ENCODE measurements at places on chromosomes 5 and 9.

GRCh38 chr5:1855596-1855995 is 27.1 kb downstream of the IRX4 start:
- no peak for DNase-seq

DNA sequence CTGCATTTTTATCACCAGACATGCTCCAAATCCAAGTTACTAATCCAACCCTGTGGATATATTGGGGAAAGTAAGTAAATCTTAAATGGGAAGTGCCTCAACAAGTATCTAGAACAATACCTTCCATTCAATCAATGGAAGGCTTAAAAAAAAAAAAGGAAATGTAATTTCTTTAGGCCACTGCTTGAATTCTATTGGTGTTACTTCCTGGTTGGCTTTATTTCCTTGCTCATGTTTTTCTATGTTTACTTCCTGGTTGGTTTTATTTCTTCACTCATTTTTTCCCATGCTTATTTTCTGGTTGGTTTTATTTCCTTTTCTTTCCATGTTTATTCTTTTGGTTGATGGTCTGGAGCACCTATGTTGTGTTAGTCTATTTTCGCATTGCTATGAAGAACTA is 363.9 kb downstream of the KDM4C start:
- no peak for DNase-seq

GRCh38 chr5:133556551-133556950 is 55.8 kb downstream of the FSTL4 start:
- no peak for DNase-seq

- DNase-seq = no peak
These were observed 54.3 kb downstream of the MTX3 start for GRCh38 chr5:79936646-79937216.

GRCh38 chr5:144336191-144336961 is 165.7 kb downstream of the KCTD16 start:
- no peak for DNase-seq

GRCh38 chr9:95874989-95875304 is 544 bp upstream of the ERCC6L2 start:
- DNase-seq = peak; percentile 70

DNA sequence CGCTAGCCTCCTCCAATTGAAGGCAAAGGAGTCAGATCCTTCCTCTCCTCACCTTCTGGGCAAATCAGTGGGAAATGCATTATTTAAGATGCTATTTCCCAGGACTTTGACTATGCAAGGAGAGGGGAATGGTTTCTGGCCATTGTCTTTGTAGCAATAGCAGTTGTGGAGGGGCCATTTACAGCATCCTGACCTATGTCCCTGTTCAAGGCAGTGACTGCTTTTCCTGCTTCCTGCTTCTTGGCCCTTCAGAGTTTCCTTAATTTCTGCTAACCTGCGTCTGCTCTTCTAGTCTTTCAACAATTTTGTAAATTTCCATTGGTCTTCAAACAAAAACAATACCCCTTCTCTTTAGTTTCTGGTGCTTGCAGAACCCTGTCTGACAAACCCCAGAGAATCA is 72.8 kb upstream of the PPARGC1B start:
- DNase-seq = no peak

DNA sequence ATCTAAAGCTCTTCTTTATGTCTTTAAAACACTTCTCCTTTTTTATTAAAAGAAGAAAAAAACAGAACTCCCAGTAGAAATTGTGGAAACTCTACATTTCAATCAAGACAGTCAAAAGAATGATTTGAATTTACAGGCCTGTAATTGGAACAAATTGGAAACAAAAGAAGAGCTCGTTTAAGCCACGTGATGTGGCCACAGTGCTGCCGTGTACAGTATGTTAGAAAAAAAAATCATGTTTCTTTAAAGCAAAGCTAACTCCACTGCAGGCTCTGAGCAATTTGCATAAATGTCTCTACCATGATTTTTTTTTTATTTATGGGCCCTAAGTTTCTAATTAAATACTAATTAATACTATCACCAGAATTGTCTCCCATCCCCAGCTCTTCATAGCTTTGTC is 325.6 kb downstream of the ZSWIM6 start:
- no peak for DNase-seq

DNA sequence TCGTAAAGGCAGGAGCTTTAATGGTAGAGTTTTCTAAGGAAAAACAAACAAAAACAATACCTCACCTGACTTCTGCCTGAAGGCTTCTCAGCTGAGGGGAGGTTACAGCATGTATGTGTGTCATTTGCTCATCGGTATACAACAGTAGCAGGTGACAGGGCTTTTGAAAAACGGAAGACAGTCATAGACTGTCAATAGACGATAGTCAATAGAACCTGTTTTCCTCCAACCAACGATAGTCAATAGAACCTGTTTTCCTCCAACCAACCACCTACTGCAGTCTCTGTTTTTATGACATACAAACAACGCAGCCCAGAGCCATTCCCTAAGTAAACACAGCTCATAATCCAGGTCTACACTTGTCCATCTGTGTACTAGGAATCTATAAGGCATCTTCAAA is 74.6 kb downstream of the RETREG1 start:
- DNase-seq = no peak

DNA sequence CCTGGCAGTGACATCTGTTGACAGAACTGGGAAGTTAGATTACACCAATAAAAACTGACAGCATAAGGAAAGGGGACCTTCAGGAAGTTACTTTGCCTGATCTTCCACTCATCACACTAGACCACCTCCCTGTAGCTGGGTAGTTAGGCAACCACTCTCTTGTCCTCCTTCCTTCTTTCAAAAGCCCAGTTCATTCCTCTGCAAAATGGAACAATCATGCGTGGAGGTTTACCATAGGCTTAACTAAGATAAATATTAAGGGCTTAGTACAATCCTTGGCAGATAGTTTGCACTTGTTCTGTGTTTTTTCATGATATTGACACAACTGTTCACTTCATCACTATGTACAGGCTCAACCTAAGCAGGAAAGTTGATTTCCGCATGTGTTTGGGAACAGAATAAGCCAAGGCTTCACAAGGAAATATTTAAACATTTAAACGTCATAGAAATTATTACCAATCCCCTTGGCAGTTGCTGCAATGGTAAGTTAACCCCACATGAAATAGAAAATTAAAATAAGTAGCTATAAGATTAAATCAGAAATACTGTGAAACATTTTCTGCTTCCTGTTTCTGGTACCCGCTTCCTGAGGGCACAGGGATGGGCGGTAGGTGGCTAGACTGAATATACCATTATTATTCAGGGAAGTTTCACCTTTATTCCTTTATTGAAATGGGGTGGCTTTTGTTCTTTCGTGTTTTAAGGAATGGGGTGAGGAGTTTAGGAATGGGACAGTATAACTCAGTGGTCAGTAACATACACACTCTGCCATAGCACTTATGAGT is 9.9 kb upstream of the PTGER4 start:
- no peak for DNase-seq

GRCh38 chr5:95605786-95606185 is 14.1 kb upstream of the GPR150 start:
- DNase-seq = no peak

DNA sequence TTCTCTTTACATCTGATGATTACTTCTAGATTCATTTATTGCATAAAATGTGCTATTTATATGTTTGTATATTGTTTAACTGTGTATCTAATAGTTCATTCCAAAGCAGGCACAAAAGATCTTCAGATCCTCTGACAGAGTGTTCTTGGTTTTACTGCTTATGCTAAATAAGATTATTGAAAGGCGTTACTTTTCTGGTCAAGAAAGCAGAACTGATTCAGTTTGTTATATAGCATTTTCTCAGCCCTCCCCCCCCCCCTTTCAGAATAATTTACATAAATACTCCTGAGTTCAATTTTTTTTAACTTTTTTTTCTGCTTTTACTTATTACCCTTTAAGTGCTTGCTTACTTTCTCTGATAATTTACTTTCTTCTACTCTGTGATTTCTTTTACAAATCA is 15.4 kb downstream of the CDC42SE2 start:
- no peak for DNase-seq

GRCh38 chr9:131559421-131560000 is 14.2 kb downstream of the PRRT1B start:
- no peak for DNase-seq

DNA sequence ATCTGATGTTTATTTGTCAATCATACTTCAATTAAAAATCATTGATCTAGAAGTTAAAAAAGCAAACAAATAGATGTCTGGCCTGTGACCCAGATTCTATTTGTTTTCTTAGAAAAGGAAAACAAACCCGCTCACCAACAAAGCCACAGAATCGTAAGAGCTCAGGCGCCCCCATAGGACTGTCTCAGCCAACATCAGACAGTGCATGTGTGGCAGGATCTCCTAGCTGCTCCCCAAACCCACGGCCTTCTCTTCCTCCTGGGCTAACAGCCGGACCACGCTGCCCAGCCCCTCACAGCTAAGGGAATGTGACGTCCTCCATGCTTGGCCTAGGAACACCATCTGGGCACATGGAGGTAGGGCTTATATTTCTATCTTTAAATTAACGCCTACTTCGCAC is 19.4 kb downstream of the OR2Y1 start:
- no peak for DNase-seq

DNA sequence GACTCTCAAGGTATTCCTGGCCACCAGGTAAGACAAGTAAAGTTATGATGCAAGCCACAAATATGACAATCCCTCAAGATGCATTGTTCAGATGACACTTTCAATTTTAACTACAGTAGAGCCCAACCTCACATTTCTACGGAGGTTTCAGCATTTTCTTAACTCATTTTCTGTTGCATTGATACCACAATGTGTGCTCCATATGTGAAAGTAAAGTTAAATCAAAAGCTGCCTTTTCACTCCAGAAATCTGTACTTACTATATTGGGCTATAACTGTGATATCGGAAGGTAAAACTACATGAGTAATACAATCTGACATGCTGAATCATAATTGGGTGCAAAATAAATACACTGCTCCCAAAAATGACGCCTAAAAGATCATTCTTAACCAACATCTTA is 333.6 kb upstream of the MEF2C start:
- no peak for DNase-seq

GRCh38 chr5:33143405-33144123 is 297.2 kb upstream of the TARS1 start:
- DNase-seq = no peak

DNA sequence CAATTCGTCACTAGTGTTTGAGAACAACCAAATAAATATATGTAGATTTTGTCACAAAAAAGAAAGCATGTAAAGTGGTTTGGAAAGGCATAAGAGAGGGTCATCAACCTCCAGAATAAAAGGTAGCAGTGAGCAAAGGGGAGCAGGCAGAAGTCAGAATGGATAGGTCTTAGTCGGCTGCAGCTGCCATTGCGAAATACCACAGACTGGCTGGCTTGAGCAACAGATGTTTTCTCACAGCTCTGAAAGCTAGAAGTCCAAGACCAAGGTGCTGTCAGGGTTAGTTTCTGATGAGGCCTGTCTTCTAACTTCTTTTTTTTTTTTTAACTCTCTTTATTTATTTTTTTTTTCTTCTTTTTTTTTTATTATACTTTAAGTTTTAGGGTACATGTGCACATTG is 208.1 kb upstream of the PIK3R1 start:
- no peak for DNase-seq

- DNase-seq = no peak
These were observed 136.5 kb downstream of the CCDC192 start for GRCh38 chr5:127839496-127840197.

- no peak for DNase-seq
These were observed 13.7 kb downstream of the MYO10 start for GRCh38 chr5:16922430-16922829.

- no peak for DNase-seq
These were observed 154.4 kb upstream of the ERCC6L2 start for GRCh38 chr9:95721061-95721531.

- DNase-seq = no peak
These were observed 72.1 kb upstream of the GALNT10 start for GRCh38 chr5:154118385-154118784.

GRCh38 chr5:132480893-132481595 is 9.5 kb downstream of the IRF1 start:
- no peak for DNase-seq

GRCh38 chr5:159224471-159224870 is 15.1 kb upstream of the RNF145 start:
- DNase-seq = no peak

- no peak for DNase-seq
These were observed 19.0 kb downstream of the ABL1 start for GRCh38 chr9:130854092-130854491.

- no peak for DNase-seq
These were observed 117.8 kb downstream of the TLE4 start for GRCh38 chr9:79689576-79689975.

GRCh38 chr5:135225856-135226560 is 173.0 kb downstream of the MACROH2A1 start:
- peak; percentile 29 for DNase-seq

- DNase-seq = no peak
These were observed 84.8 kb upstream of the MIER3 start for GRCh38 chr5:57036761-57037160.
